Uterus (tissue), 4 donors: ENCODE measurements at places on chromosomes 4 and X. TPM values are rescaled to one million over a fixed set of nuclear protein-coding genes. Genes with fewer than 3 reads are reported as not detected.
A peak's percentile ranks its signal among the peaks of the same experiment; 100 is the strongest.

- no peaks in the 10 kb centered on the region for H3K36me3 ChIP-seq
- no peaks in the 10 kb centered on the region for H3K4me1 ChIP-seq
- DNase-seq, result no peak
- no peak overlapping the region for H3K4me3 ChIP-seq
Measured at GRCh38 chrX:132712350-132712749, 223.5 kb upstream of the MBNL3 start.

- H3K4me1 ChIP-seq, result no peaks in the 10 kb centered on the region
- no peak for DNase-seq
- H3K36me3 ChIP-seq, result no peaks in the 10 kb centered on the region
- no peak overlapping the region for H3K27ac ChIP-seq
Measured at GRCh38 chrX:125507119-125507518, 187.4 kb downstream of the TEX13C start.

GRCh38 chr4:10095296-10095991 lies 21.2 kb downstream of the WDR1 start:
- H3K36me3 ChIP-seq, result no peaks in the 10 kb centered on the region
- H3K4me1 ChIP-seq, result peaks cover 43% of the 10 kb centered on the region
- H3K27me3 ChIP-seq, result no peaks in the 10 kb centered on the region
- H3K27ac ChIP-seq, result peak overlapping the region; percentile 80

FGFBP1 gene
- not detected for total RNA-seq

- no peaks in the 10 kb centered on the region for H3K27me3 ChIP-seq
- H3K4me3 ChIP-seq, result no peak overlapping the region
- H3K4me1 ChIP-seq, result no peaks in the 10 kb centered on the region
- no peaks in the 10 kb centered on the region for H3K36me3 ChIP-seq
Measured at GRCh38 chrX:106401965-106402559, 209.7 kb upstream of the RADX start.

POU4F2 gene
- not detected for total RNA-seq

DNA sequence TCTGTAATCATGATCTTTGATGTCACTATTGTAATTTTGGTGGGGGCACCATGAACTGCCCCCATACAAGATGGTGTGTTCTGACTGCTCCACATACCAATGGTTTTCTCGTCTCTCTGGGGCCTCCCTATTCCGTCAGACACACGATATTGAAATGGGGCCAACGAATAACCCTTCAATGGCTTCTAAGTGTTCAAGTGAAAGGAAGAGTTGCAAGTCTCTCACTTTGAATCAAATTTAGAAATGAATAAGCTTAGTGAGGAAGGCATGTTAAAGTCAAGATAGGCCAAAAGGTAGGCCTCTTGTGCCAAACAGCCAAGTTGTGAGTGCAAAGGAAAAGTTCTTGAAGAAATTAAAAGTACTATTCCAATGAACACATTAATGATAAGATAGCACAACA lies 205.4 kb downstream of the SPRY1 start:
- no peak overlapping the region for H3K4me3 ChIP-seq
- H3K36me3 ChIP-seq, result no peaks in the 10 kb centered on the region
- DNase-seq, result no peak
- H3K27ac ChIP-seq, result no peak overlapping the region
- H3K4me1 ChIP-seq, result no peaks in the 10 kb centered on the region
- no peaks in the 10 kb centered on the region for H3K27me3 ChIP-seq

- no peak for DNase-seq
- H3K27ac ChIP-seq, result no peak overlapping the region
- no peak overlapping the region for H3K4me3 ChIP-seq
- no peaks in the 10 kb centered on the region for H3K36me3 ChIP-seq
- H3K4me1 ChIP-seq, result no peaks in the 10 kb centered on the region
Measured at GRCh38 chr4:95027905-95028618, 270.3 kb downstream of the BMPR1B start.

- no peaks in the 10 kb centered on the region for H3K4me1 ChIP-seq
- H3K4me3 ChIP-seq, result peak overlapping the region; percentile 22
- H3K27me3 ChIP-seq, result no peaks in the 10 kb centered on the region
- no peak for DNase-seq
- no peaks in the 10 kb centered on the region for H3K36me3 ChIP-seq
Measured at GRCh38 chrX:140090800-140091124, 125.4 kb upstream of the CXorf66 start.

CNOT6L gene
- 58.0 TPM for total RNA-seq

DNA sequence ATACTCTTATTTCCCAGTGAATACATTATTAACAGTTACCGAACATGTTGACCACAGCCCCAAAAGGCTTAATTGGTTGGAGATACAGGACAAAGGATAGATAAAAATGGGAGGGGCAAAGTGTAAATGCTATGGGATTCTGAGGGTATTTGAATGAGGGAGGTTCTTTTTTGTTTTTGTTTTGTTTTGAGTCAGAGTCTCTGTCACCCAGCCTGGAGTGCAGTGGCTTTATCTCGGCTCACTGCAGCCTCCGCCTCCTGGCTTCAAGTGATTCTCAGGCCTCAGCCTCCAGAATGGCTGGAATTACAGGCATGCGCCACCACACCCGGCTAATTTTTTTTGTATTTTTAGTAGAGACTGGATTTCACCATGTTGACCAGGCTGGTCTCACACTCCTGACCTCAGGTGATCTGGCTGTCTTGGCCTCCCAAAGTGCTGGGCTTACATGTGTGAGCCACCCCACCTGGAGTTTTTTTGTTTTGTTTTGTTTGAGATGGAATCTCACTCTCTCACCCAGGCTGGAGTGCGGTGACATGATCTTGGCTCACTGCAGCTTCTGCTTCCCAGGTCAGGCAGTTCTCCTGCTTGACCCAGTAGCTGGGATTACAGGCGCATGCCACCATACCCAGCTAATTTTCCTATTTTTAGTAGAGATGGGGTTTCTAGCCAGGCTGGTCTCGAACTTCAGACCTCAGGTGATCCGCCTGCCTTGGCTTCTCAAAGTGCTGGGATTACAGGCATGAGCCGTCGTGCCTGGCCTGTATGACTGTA lies 9.0 kb downstream of the UBE2K start:
- DNase-seq, result no peak
- no peak overlapping the region for H3K27ac ChIP-seq
- no peak overlapping the region for H3K4me3 ChIP-seq
- no peaks in the 10 kb centered on the region for H3K4me1 ChIP-seq
- no peaks in the 10 kb centered on the region for H3K36me3 ChIP-seq

- H3K27me3 ChIP-seq, result no peaks in the 10 kb centered on the region
- H3K4me3 ChIP-seq, result peak overlapping the region; percentile 37
- no peaks in the 10 kb centered on the region for H3K4me1 ChIP-seq
- peak overlapping the region; percentile 77 for H3K27ac ChIP-seq
- peak; percentile 76 for DNase-seq
Measured at GRCh38 chrX:53280331-53281320, 758 bp downstream of the IQSEC2 start.
